ENCODE measurements at places on chromosomes 11 and 22.

DNA sequence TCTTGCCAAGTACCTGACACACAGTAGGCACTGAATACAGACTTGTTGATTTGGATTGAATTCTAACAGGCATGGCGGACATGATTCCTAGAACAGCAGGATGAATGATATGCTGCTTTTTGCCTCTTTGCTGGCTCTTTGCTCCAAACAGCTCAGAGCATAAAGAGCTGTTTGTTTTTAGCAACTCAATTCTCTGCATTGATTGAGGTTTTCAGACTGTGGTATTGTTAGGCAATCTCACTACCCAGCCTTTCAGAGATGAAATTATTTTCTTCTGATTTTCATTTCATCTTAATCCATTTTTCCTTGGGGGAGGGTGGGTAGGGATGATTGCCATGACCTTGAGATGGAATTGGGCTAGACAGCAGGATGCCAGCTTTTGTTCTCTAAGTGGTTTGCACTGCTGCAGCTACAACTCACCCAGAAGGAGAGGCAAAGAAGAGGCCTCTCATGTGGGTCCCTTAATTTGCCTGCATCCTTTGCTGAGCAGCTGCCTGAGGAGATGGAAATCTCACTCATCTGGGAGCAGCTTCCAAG lies 20.5 kb downstream of the COA4 start:
- peak; percentile 68 for DNase-seq

GRCh38 chr11:108587109-108587508 lies 6.5 kb downstream of the EXPH5 start:
- DNase-seq: no peak

DNA sequence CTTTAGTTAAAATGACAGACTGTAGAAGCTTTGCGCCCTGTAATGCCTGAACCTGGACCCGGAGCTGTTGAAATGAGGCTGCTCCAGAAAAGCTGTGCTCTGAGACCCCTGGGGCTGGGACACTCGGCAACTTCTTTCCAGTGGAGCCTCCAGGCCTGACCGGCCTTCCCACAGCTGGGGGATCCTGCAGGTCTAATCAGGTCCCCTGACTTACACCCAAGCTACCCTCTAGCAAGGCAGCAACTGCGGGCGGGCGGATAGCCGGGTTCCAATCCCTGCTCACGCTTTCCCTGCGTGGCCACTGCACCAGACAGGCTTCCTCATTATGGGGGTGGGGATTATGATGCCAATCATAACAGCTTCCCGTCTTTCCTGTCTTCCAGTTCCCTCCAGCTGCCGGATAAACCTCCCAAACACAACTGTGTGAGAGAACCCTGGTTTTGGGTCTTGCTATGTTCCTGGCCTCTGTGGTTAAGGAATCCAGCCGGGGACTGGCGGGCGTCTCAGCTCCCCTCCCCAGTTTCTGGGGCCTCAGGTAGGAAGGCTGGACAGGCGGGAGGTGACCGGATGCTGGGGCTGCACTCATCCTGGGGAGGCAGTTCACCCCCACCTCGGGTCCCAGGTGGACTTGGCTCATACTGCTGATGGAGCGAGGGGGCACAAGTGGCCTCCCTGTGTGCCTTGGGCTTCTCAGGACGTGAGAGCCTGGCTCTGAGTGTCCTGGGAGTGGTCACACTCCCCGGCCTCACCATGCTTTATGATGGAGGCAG lies 38.6 kb downstream of the PARVG start:
- DNase-seq: no peak

- no peak for DNase-seq
Measured at GRCh38 chr11:10934293-10934860, 76.5 kb upstream of the ZBED5 start.

DNA sequence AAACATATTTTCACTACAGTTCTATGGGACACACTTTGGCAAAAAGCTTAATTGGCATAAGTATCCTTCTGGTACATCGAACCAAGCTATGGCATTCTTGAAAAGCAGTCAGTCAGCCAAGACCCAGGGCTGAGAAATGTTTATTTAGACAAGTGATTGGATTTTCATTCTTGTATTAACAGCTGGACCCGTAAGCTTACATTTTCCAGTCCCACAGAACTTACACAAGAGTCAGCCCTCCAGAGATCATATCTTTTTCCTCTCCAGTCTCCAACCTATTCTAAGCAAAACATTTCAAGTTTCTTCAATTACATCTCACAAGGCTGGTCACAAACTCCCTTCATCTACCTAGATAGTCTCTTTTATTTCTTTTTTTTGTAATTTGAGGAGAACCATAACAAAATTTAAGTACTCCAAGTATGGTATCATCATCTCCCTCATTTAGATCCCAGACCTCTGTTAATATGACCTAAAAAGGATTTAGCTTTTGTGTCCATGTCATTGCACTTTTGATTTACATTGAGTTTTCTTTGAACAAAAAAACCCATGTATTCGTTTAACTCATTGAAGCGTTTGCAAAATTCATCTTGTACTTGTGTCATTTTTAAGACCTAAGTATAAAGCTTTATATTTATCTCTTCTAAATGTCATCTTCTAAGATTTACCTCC lies 67.9 kb upstream of the GRK3 start:
- no peak for DNase-seq

DNA sequence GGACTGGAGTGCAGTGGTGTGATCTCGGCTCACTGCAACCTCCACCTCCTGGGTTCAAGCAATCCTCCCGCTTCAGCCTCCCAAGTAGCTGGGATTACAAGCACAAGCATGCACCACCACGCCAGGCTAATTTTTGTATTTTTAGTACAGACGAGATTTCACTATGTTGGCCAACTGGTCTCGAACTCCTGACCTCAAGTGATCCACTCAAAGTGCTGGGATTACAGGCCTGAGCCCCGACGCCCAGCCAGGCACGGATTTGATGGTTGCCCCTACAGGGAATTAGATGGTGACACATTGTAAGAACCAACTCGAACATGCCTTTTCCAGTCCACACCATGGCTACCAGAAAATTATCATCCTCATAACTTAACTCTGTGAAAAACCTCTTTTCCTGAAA lies 26.8 kb upstream of the RTL6 start:
- DNase-seq: no peak

- DNase-seq: peak; percentile 74
Measured at GRCh38 chr11:116454020-116454645, 318.7 kb downstream of the BUD13 start.

DNA sequence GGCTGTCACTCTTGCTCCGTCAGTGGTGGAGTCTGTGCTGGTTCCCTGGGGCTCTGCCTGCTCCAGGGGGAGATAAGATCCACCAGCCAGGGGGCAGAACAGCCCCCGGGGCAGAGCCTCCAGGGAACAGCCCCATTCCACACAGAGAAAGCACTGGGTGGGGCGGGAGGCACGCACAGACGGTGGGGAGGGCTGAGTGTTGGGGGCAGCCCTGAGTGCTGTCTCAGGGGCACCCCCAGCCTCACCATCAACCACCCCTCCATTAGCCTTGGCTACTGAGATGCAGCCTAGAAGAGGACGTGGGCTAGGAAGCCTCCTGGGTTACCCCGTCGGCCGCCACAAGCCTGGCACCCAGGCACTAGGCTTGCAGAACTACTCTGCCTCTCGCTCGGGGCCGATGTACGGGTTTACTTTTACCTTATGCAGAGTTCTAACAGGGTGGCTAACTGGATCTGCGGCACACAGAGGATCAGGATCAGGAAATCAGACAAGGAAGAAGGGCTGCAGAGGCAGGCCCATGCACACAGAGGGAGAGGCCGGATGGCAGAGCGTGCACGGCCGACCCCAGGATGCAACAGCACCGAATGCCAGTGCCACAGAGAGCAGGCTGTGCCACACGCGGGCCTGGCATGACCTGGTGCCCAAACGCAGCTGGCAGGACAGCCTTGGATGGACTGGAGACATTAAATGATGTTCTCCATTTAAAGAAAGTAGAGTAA lies 140.5 kb downstream of the CTTN start:
- DNase-seq: no peak

- DNase-seq: no peak
Measured at GRCh38 chr22:50529897-50530579, at the start of gene TYMP. Gene TYMP, minus strand, starts transcription at chr22:50530012. Its CDS starts 303 bp downstream, at chr22:50529709.

GRCh38 chr11:78201096-78201818 lies 12.5 kb downstream of the USP35 start:
- no peak for DNase-seq

GRCh38 chr11:110522471-110522870 lies 92.7 kb downstream of the FDX1 start:
- DNase-seq: no peak

GRCh38 chr11:71120471-71120896 lies 131.9 kb downstream of the SHANK2 start:
- DNase-seq: no peak

DNA sequence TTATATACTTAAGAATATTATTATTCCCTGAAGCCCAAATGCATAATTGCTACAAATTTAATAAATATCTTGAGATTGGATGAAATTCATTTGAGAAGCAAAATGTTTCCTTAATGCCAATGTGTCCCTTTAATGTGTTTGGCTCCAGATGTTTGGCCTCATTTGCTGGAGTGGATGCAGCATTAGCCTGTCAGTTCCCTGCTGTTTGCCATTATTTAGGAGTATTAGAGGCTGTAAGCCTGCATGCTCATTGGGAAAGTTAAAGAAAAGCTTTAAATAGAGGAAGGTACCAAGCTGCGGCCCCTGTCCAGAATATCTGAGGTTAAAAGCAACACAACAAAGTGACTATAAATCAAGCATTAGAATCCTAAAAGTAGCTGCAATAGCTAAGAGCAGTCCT lies 54.8 kb upstream of the PITPNB start:
- no peak for DNase-seq

DNA sequence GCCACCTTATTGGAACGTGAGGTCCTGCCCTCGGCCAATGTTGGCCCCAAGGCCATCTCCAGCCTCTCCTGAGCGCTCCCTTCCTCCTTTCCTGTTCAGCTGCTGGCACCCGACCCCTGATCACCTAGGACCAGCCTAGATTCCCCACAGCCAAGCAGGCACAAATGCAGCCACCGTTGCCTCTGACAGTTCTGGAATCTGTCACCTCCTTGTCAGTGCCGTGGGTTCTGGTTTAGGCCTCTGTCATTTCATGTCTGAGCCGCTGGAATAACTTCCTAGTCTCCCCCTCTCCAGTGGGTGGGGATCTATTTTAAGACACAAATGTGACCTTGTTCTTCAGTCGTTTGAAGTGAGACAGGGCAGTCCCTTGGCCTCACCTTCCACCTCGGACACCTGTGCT lies 29.7 kb downstream of the FADS3 start:
- DNase-seq: no peak

GRCh38 chr22:24994070-24994763 lies 41.7 kb downstream of the KIAA1671 start:
- no peak for DNase-seq

DNA sequence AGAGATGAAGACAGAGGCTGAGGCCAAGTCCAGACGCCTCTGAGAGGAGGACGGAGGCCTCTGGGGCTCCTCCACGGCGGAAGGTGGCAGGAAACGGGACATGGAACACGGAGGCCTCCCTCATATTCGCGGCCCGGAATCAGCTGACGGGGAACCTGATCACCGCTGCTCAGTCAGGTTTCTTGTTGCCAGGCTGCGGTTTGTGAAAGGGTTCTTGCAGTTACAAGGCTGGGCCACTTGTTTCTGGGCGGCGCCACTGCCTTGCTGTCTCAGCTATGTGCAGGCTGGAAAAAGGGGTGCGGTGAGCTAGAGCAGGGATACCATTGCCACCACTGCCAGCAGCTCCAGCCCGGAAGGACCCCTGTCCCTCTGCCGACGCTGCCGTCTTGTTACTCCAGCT lies 10.0 kb upstream of the MMP1 start:
- no peak for DNase-seq

DNA sequence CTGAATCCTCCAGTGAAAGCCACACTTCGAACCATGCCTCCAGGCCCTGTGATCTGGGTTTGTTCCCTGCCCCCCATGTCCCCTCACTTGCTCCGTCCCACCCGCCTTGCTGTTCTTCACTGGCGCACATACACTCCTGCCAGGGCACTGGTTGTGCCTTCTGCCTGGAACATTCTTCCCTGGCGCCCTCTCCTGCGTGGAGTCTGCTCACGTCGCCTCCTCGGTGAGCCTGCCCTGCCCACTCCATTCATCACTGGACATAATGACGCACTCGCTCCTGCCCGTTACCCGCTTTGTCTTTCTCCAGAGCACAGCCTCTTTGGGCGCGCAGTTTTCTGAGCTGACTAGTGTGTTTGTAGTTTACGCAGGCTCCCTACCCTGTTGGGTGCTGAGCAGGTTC lies 21.0 kb upstream of the MIEF1 start:
- peak; percentile 59 for DNase-seq

GRCh38 chr11:72722050-72722748 lies 30.0 kb downstream of the ARAP1 start:
- DNase-seq: peak; percentile 88

GRCh38 chr22:25126510-25126909 lies 73.1 kb upstream of the CRYBB3 start:
- DNase-seq: no peak

DNA sequence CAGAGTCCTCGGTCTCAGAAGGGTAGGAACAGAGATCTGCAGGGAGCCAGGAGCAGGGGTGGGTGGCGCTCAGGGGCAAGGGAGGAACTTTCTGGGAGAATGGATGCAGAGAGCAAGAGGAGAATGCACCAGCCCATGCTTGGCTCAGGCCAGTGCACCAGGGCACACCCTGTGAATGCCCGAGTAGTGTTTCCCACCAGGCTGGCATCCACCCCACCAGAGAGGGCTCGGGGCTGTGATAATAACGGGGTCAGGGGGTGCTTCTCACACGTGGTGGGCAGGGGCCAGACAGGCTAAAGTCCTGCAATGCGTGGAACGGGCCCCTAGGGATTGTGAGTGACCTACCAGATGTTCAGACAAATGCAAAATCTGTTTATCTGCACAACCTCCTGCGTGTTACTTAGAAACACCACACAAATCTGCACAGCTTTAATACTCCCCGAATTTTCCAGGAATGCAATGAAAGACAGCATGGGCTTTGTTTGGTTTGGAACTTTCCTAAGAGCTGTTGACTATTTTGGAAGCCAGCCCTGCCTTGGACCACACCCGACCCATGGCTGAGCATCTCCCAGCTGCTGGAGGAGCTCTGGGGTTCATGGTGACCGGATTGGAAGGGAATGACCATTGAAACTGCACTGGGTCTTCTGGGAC lies 368.3 kb downstream of the SHANK2 start:
- no peak for DNase-seq

GRCh38 chr22:17205432-17205831 lies 13.8 kb downstream of the ADA2 start:
- DNase-seq: no peak

DNA sequence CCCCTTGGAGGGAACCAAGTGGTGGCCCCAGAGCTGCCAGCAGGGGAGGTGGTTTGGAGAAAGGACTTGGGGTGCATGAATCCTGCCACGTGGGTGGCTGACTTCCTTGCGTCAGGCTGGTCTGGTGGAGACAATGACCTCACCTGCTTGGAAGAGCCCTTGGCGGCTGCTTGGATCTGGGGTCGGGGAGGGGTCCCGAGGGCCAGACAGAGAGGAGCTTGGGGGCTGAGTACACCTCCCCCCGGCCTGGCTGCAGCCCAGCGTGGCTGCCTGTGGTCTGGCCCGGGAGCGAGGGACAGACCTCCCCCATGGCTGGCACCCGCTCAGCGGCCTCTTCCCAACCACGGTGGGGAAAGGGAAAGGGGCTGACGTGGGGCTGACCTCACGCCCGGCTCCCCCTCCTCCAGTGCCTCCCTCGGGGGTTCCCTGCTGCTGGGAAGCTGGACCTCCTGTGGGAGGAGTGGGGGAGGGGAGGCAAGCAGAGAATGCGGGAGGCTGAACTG lies 13.8 kb downstream of the LIF start:
- no peak for DNase-seq

All from head of caudate nucleus (tissue), 42 donors.